ENCODE measurements at places on chromosomes 7 and 10.

DNA sequence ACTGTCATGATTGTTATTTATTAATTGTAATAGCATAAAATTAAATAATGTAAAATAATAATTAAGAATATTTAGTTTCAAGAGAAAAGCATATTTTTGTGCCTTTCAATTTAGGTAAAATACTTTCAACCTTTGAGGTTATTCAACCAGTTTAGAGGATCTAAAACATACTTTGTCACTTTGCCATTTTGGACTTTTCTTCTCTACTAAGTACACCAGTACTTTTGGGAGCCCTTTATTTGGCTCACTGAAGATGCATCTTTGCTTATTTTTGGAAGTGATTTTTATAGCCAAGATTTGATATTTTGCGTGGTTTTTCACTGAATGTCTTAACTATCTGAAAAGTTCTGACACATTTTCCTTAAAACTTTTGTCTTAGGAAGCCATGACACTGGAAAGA, 860.5 kb downstream of the SORCS1 start:
- DNase-seq = no peak

DNA sequence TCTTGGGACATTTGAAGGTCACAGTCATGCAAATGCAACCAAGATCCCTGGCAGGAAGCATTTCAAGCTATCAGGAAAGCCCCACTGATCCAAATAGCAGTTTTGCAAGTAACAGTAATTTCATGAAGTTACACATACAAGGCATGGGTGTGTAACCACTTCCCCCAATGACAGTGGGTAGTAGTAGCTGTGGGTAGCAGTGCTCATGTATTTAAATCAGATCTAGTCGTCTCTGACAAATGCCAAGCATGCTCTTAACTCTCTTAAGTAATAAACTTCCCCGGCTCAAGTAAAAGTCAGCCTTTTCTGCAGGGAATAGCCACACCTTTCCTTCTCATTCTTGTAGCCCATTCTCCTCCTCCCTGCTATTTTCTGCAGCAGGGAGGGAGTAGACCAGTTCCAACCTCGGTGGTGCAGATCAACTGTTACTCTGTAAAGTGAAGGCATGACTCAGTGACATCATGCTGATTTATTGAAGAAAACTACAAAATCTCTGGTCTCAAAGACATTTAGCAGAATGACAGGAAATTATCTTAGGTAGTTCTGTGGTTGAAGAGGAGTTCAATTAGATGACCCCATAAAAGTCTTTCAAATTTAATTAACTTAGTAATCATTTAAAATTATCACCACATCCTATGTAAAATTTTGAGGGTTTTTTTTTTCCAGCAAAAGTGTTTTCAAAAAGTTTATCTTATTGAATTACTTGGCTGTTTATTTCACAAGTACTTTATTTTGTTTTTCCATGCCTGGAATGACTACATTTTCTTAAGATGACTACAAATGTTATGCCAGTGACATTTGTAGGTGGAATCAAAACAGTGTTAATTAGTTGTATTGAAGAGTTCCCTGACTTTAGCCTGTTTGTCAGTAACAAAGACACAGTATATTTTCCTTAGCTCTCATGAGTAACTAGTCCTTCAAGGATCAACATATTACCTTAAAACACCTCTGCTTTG, 568.3 kb downstream of the INHBA start:
- no peak for DNase-seq

DNA sequence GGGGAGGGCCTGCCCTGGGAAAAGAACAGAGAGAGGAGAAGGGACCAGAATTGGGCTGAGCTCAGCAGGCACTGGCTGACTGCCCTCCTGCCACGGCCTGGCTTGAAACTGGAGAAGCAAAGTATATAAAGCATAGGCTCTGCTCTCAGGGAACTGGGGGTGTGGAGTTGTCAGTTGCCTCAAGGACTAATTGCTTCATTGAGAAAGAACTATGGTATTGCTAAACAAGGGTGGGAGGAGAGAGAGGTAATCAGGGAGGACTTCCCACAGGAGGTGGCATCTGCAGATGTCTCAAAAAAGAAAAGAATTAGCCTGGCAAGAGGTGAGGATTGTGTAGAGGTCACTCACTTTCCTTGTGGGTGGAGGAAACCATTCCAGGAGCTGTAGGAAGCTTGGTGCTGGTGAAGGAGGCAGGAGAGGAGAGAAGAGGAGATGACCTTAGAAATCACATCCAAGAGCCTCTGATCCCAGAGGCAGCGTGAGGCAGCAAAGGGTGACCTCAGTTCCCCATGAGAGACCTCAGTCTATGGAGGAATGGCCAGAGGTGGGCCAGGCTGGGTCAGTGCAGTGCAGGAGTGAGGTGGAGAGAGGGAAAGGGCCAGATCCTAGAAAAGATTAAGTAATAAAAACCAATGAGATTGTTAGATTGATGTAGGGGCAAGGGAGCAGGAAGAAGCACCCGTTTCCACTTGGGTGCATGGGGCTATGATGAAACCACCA, 2.4 kb downstream of the PILRB start:
- DNase-seq = no peak

DNA sequence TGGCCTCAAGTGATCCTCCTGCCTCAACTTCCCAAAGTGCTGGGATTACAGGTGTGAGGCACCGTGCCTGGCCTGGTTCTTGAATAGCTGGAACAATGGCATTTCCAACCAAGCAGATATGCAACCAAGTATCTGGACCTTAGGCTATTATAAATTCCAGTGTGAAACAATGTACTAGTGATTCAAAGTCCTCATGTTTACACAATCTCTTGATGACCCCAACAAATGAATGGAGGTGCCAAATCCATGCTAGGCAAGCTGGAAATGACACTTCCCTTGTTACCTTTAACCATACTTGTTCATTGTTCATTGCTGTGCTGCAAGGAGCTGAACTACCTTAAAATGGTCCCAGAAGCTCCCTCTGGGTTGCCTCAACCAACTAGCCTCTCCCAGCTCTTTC, 282.2 kb upstream of the KLF14 start:
- DNase-seq = no peak

DNA sequence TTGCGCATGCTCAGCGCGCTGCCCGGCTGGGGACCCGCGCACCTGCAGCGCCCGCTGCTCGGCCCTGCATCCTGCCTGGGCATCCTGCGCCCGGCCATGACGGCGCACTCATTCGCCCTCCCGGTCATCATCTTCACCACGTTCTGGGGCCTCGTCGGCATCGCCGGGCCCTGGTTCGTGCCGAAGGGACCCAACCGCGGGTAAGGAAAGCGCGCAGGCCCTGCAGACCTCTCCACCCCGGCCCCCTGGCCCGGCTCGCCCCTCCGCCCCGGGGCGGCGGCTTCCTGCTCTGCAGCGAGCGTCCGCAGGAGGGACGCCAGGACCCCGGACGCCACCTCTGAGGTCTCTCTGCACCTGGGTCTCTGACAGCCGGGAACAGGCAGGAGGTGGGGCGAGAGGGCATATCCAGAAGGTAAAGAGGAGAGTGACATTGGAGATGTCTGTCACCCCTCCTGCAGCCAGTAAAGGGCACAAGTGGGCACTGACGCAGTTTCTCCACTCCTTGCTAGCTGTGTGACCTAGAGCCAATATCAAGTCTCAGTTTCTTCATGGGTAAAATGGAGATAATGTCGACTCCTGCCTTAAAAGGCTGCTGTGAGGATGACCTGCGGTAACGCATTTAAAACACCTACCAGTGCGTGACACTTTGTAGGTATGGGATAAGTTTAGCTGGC, 338 bp downstream of the ATP6V0E2 start:
- DNase-seq = no peak

GRCh38 chr7:43575506-43575905, 7.4 kb upstream of the STK17A start:
- no peak for DNase-seq

- no peak for DNase-seq
These were observed 50.9 kb upstream of the LEP start for GRCh38 chr7:128190051-128190647.

DNA sequence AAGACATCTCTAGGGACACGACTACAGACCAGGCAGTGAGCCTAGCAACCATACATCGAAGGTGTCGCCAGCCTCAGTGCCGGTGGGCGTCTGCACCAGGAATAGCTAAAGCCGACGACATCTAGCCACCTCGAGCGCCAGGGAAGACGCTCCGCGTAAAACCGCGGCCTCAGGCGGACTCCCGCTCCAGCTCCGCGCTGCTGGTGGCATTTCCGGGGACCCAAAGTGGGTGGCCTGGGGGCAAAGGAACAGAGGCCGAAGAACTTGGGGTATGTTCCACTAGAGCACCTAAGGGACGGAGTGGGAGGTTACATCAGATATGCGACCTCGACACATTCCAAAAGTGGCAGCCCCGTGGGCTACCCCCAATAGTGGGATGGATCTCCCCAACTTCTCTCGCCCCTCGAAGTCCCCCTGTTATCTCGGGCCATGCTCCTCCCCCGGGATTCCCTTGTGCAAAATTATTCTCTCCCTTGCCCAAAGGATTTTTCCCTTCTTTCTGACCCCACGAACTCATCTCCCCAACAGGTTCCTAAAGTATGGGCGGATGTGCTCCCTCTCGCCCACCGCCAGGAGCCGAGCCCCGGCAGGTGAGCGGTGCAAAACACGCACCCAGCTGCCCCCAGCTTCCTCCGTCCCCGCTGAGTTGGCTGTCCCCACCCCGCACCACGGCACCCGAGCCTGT, 1.2 kb downstream of the KCNMA1 start:
- DNase-seq = peak; percentile 61

DNA sequence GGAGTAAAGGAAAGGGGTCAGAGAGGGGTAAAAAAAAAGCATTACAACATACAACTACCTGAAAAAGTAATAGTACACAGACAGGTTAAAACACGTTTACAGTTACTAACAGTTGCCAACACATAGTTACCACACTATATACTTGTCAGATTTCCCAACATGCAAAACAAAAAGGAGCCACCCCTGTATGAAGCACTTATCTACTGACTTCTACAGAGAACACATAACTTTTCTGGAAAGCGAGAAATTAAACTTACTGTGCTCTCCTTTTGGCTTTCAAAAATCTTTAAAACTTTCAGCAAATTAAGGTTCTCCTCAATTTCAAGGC, 2.1 kb downstream of the ABI1 start:
- DNase-seq = no peak

- DNase-seq = no peak
These were observed 58.7 kb downstream of the INPP5F start for GRCh38 chr10:119784340-119785067.

GRCh38 chr10:30697806-30698205, 68.3 kb upstream of the LYZL2 start:
- DNase-seq = no peak

DNA sequence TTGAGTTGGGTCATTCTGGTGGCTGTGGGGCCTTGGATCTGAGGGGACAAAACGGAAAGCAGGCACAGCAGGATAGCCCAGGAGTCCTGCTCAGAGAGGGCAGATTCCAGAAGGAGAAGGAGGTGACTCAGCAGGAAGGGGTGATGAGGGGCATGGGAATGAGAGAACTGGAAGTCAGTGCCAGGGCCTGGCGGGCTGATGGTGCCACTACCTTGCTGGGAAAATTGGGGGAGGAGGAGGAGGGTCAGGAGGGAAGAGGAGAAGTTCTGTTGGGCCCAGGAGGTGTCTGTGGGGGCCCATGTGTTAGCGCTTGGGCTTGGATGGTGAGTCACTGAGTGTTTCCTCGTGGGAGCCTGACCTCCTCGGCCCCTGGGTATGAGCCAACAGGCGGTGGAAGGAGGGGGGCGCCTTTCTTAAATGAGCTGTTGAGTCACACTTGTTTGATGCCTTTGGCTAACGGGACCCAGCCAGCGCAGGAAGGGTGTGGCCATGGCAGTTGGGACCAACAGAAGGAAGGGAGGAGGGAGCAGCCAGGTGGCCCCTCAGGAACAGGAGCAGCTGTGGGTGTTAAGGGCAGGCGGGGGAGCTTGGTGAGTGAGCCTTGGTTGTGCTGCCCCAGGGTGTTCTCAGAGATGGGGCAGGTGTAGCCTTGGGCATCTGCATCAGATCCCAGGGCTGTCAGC, 130.0 kb upstream of the BTBD16 start:
- no peak for DNase-seq

GRCh38 chr7:114409750-114410149, 4.9 kb upstream of the FOXP2 start:
- DNase-seq = no peak

GRCh38 chr7:137366995-137367394, 23.5 kb upstream of the PTN start:
- no peak for DNase-seq

DNA sequence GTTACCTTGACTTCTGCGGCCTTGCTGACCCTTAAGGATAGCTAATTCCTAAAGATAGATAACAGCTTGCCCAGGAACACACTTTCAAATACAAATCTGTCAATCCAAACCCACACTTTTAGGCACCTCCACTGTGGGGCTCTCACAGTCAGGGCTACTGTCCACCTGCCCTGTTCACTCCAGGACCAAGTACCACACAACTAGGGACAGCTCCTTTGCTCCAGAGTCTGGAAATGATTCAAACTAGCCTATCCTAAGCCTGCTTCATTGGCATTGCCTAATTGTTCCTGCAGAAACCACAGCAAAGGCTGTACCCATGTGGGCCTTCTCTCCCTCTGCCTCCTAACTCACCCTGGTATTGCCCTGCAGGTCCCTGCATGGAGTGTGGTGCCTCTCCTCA, 538.9 kb upstream of the IGFBP3 start:
- no peak for DNase-seq

DNA sequence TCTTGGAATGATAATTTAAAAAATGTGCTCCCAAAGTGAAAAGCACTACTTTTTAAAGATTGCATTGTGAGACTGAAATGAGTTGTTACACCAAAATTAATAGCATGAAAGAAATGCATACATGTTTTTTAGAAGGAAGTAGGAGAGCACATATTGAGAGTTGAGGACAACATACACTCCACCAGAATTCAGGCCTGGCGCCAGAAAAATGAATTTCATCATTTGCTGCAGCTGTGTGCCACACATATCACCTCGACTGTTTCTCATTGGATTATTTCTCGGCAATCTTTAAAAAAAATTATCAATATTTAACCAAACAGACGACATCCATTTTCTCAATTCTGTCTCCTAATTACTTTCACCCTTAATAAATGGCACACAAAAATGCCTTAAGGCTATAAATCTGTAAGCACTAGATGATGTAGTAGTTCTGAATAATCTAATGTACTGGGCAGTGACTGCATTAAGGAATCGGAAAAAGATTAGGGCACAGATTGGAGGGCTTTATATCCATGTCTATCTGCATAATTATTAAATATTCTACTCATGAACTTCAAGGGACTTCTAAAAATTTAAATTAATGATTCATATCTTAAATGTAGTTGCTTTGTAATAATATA, 590.4 kb downstream of the NXPH1 start:
- no peak for DNase-seq

All from neural progenitor cell (in vitro differentiated cells).